Ureter (tissue), 1 donor: ENCODE measurements at places on chromosomes 3 and 15. TPM values are rescaled to one million over a fixed set of nuclear protein-coding genes. Genes with fewer than 3 reads are reported as not detected.

- no peak for DNase-seq
Observed at GRCh38 chr3:48748754-48749153, 31.7 kb upstream of the IP6K2 start.

Gene GUCA1C
- total RNA-seq: not detected

Gene CA12
- total RNA-seq: 114 TPM

Gene GOLGA8T
- not detected for total RNA-seq
